ENCODE measurements at places on chromosomes 4 and X.
A peak's percentile ranks its signal among the peaks of the same experiment; 100 is the strongest.

- DNase-seq: no peak
These were observed 14.0 kb downstream of the STOX2 start for GRCh38 chr4:183919141-183919540.

DNA sequence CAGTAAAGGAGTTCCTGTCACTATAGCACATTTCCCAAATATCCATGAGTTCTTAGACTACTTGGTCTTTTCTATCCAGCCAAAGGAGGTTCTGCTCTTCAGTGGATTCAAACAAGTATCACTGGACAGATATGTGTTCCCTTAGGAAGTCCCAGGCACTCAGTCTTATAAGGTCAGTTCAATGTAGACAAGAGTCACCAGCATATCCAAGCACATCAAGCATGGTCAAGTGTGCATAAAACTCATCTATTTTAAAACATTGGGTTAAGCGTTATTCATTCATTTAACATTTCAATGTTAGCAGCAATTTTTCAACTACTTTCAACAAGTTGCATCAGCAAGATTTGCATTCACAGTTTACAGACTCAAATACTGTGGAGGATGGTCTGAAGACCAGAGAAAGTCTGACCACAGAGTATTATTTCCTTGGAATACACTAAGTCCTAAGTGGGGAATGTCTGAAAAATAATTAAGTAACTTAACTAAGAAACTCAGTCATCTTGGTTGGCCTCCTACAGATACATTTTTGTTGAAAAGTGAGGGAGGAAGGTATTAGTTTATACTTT is 630.5 kb upstream of the IGFBP7 start:
- no peak for DNase-seq

GRCh38 chrX:45803383-45803921 is 602.8 kb upstream of the DIPK2B start:
- DNase-seq: no peak

- no peak for DNase-seq
These were observed 20.8 kb downstream of the NAT8L start for GRCh38 chr4:2079926-2080325.

DNA sequence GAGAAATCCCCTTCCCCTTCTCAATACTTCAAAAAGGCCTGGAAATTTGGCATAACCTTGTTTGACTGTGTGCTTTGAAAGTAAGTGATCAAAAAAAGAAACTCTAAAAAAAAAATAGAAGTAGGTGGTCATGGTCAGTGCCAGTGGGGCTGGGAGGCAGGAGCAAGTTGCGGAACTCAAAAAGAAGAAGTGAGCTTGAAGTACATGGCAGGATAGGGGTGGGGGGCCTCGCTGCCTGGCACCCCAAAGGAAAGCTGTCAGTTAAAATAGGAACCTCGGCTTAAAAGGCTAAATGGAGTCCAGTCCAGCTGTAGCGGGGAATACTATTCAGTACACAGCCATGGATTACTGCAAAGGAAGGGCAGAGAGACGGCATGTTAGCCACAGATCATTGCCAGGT is 12.2 kb upstream of the NKRF start:
- no peak for DNase-seq

GRCh38 chrX:19865567-19866363 is 21.6 kb downstream of the SH3KBP1 start:
- no peak for DNase-seq

DNA sequence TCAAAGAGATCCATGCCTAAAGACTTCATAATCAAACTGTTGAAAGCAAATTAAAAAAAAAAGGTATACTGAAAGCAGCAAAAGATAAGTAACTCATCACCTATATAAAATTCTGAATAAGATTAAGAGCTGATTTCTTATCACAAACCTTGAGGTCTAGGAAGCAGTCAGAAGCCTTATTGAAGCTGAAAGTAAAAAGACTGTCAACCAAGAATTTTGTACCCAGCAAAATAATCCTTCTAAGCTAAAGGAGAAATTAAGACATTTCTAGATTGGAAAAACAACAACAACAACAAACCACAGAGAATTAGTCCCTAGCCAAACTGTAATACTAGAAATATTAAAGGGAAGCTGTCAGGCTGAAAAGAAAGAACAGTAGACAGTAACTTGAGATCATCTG is 622.9 kb downstream of the PCDH7 start:
- no peak for DNase-seq

- DNase-seq: no peak
These were observed 4.3 kb downstream of the ARHGAP4 start for GRCh38 chrX:153921511-153922446.

DNA sequence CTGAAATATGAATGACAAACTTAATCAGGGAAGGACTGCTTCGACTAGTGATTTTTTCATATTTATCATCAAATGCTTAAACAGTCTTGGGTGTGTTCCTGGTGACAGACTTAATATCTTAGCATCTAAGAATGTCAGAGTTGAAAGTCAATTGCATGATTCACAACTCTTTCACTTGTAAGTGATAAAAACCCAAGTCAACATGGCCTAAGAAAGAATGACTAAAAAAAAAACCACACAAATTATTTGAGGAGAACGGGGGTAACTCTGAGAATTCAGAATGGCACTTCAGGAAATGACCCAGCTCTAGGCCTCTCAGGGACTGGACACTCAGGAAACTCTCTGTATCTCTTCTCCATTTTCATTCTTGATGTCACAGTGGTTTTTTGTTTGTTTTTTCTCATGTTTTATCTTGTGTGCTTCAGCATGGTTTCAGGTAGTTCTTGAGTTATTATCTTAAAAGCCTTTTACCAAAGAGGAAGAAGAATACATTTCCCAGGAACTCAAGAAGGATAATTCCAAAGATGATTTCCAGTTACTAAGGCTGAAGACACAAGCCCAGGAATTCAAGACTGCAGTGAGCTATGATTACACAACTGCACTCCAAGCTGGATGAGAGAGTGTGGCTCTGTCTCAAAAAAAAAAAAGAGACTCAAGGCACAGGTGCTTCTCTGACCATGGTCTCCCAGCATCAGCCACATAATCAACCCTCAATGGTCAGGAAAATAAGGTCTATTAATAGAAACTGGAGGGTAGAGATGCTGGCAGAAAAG is 1697.8 kb upstream of the IGFBP7 start:
- peak; percentile 22 for DNase-seq

- DNase-seq: no peak
These were observed at the start of gene PHEX for GRCh38 chrX:22032084-22032483. Gene PHEX, plus strand, starts transcription at chrX:22032325. Its CDS starts 681 bp downstream, at chrX:22033006.

Data from MM.1S (cell line).